ENCODE measurements at places on chromosomes 11 and 22.

DNA sequence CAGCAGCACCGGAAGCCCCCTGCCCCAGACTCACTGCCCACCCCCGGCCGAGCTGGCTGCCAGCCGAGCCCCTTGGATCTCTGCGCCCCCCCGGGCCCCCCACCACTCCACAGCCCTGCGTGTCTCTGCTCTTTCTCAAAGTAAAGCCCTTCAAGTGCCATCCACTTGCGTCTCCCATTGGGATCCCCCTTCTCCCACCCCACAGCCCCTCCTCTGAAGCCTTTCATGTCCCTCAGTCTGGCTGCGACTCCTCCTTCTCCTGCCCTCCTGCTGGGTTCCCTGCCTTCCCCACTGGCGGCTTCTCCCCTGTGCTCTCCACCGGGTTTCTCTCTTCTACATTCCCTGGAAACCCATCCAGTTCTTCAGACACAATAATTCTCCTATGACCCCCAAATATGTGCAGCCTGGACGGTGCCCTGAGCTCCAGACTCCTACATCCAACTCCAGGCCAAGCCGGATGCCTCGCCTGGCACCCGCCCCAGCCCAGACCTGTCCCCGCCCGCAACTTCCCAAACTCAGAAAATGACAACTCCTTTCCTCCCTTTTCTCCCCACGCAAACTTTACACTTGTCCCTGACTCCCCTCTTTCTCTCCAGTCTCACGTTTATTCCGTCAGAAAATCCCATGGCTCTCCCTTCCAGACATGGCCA is 108.9 kb downstream of the WNT7B start:
- DNase-seq = no peak

DNA sequence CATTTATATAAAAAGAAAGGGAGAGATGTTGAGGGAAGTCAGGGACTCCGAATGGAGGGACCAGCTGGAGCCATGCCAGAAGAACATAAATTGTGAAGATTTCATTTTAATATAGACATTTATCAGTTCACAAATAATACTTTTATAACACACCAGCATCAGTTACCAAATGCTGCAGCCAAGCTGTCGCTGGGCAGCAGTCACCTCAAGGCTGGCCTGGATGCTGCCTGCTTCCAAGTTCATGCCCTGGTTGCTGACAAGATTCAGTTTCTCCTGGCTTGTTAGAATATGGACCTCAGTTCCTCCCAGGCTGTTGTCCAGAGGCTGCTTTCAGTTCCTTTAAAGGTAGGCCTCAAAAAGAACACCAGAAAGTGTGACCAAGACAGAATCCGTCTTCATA is 30.8 kb upstream of the ALDH3B2 start:
- DNase-seq = no peak

DNA sequence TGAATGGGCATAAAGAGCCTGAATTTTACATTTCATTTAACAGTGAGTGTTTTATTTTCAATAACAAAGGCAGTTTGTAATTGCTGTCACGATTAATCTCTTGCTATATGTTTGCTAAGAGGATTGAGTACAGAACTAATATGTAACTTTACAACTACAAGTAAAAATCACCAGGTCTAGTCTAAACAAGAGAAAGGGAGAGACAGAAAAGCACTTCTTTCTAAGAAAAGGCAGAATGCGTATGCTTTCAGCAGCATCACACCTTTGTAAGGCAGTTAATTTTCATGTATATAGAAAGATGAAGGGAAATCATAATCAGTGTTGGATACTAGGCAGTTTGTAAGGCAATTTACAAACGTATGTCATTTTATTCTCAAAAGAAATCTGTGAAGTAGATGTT is 169.8 kb downstream of the NELL1 start:
- DNase-seq = no peak

- DNase-seq = no peak
Measured at GRCh38 chr11:125505492-125506080, 9.5 kb upstream of the FEZ1 start.

DNA sequence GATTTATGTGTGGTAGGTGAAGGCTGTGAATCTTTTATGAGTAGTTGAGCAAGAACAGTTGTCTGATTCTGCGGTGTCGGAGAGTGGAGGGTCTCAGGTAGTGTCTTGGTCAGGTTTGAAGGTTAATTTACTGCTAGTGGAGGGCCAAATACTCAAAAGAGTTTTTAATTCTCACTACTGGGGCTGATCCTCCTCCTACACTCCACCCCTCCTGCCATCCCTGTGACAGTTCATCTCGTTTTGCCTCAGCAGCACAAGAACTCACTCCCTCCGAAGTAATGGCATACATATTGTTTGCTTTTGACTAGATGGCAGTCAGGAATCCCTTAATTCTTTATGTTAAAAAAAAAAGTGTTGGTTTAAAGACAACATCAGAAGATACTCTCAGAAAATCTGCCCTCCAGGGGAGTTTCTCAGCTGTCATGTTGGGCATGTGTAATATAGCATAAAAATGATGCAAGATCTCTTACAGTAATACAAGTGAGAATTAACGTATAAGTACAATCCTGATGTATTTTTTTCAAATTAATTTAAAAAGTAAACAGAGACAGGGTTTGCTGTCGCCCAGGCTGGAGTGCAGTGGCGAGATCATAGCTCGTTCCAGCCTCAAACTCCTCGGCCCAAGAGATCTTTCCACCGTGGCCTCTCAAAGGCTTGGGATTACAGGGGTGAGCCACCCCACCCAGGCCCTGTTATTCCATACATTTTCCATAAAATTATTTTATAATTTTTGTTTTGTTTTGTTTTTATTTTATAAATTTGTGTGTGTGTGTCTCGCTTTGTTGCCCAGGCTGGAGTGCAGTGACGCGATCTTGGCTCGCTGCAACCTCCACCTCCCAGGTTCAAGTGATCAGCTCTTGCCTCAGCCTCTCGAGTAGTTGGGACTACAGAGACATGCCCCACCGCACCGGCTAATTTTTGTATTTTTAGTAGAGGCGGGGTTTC is 1.3 kb downstream of the FAR1 start:
- peak; percentile 6 for DNase-seq

GRCh38 chr22:21623648-21623970 is 6.2 kb downstream of the YDJC start:
- DNase-seq = no peak

- no peak for DNase-seq
Measured at GRCh38 chr22:43207386-43207785, 20.5 kb upstream of the TTLL12 start.

DNA sequence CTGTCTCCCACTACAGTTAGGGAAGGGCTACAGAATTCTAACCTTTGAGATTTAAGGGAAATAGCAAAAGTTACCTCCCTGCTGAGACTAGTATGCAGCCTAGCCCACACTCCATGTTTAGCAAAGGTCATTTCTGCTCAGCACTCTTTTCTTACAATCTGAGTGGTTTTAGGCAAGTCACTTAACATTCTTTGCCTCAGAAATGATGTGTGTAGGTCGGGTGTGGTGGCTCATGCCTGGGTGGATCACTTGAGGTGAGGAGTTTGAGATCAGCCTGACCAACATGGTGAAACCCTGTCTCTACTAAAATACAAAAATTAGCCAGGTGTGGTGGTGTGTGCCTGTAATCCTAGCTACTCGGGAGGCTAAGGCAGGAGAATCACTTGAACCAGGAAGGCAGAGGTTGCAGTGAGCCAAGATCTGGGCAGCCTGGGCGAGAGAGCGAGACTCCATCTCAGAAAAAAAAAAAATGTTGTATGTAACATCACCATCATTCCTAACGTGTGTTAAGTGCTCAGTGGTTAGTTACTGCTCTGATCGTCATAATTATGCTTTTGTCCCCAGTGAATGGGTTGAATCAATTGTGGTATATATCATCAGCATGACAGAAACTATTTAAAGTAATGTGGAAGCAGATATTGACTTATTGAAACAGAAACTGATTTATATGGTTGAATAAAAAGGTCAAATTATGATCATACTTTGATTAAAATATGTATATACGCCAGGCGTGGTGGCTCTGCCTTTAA is 55.0 kb downstream of the COPB1 start:
- no peak for DNase-seq

- no peak for DNase-seq
Measured at GRCh38 chr11:73659961-73660360, 13.6 kb downstream of the PLEKHB1 start.

DNA sequence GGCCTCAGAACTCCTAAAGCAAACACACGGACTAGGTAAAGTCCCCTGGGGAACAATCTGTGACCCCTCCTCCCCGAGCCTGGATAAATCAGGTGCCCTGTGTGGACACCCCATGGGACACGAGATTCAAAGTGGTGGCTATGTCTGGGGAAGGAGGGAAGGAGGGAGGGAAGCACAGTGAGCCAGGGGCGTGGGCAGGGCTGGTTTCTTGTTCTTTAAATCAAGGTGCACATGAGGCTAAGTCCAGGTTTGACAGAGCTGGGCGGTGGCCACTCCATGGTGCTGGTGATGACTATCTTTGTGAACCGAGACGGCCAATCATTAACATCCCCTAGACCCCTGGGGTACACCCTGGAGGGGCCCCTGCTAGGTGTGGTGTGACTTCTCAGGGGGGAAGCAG is 20.3 kb upstream of the TH start:
- DNase-seq = no peak

DNA sequence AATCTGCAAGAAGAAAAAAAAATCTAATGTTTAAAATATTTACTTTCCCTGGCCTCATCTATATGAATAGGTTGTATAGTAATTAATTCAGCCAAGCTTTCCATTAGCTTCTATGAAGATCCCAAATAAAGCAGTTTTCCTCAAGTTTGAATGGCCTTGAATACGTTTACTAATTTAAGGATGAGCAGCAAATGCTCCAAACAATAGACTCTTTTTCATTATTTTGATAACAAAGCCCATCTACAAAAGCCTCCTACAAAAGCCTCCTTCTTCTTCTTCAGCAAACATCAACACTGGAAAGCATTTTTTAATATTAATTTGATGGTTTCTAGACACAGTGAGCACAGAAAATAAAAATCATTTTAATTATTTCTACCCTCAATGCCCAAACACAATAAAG is 1130.3 kb upstream of the CNTN5 start:
- DNase-seq = no peak

- DNase-seq = no peak
Measured at GRCh38 chr22:23820748-23821211, 18.0 kb downstream of the DERL3 start.

DNA sequence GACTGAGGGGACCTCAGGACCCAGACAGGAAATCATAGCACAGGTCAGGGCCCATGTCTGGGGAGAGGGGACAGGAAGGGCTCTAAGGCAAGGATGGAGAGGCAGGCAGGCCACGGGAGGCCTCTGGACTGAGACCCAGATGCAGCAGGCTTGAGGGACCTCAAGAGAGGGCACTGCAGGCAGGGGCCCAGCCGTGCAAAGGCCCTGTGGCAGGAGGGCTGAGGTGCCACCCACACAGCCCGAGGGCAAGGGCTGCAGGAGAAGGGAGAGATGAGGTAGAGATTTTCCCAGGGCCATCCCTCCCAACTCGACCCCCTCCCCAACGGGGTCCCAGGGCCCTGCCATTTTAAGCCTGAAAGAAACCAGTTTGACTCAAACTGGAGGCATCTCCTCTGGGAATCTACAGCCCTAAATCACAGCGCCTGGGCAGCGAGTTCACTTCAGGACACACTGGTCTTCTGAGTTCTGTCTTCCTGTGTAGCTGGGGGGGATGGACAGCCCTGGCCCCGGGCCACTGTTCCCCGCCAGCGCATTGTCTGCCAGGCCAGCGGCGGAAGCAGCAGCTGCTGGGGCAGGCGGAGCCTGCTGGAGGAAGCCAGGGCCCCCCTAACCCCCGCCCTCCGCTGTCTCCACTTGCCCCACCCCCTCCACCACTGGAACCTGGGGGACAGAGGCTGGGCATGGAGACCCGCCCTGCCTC is 20.3 kb upstream of the WNT7B start:
- peak; percentile 98 for DNase-seq
